ENCODE measurements at places on chromosomes 3 and 15.

DNA sequence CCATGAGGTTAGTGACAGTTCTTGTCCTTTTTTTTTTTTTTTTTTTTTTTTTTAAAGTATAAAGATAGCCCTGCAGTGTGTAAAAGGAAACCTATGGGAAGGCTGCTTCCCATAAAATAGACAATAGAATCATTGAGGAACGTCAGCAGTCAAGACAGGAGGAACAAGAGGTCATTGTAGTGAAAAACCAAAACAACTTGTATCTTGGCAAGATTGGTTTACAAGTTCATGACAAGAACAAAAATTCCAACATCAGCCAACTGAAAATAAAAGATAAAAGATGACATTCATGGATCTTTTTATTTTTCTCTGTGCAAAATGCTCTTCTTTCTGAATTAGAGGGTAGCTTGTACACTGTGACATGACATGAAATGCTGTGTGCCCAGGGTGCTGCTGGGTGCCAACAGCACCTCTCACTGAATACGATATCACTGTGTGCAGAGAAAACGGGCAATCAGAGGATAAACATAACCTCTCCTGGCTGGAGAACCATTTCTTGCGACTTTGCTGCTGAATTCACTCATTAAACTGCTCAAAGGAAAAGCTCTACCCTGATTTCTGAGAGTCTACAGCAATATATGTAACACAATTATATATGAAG lies 30.1 kb upstream of the IP6K2 start:
- DNase-seq: no peak
- H3K36me3 ChIP-seq: peaks cover 51% of the 10 kb centered on the region
- H3K4me1 ChIP-seq: peaks cover 17% of the 10 kb centered on the region

GRCh38 chr15:53458736-53459135 lies 300.7 kb downstream of the WDR72 start:
- no peak overlapping the region for H3K27ac ChIP-seq
- H3K4me1 ChIP-seq: no peaks in the 10 kb centered on the region
- H3K27me3 ChIP-seq: no peaks in the 10 kb centered on the region
- DNase-seq: no peak
- no peaks in the 10 kb centered on the region for H3K36me3 ChIP-seq
- no peak overlapping the region for H3K4me3 ChIP-seq

DNA sequence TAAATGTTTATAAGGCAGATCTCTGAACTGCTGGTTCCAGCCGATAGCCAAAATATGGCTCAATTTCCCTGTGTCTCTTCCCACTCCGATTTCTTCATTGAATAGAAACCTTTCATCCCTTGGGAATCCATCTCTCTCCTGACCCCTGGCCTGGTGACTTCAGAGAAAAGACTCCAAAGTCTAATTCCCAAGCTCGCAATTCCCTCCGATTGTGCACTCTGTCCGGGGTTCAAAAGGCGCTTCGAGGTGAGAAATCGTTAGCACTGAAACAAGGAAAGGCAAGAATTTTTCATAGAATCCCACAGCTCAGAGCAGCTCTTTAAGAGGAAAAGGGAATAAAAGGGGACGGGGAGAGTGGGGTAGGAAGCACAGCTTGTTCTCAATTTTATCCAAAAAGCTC lies 18.4 kb upstream of the RAD18 start:
- no peak overlapping the region for H3K4me3 ChIP-seq
- no peaks in the 10 kb centered on the region for H3K4me1 ChIP-seq
- no peaks in the 10 kb centered on the region for H3K27me3 ChIP-seq

DNA sequence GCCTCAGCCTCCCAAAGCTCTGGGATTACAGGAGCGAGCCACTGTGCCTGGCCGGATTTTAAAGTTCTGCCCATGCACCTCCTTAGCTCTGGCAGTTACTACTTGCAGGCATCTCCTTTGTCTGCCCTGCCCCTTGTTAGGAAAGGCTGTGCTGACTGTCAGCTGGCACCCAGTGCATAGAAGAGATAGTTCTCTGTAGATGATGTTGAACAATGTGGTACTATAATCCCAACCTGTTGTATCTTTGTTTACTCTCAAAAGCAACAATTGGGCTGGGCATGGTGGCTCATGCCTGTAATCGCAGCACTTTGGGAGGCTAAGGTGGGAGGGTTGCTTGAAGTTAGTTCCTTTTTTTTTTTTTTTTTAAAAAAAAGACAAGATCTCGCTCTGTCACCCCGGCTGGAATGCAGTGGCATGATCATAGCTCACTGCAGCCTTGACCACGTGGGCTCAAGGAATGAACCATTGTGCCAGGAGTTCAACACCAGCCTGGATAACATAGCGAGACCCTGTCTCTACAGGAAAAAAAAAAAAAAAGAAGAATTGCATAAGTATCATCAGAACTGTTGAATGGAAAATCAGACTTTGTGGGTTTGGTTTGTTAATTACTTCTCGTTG lies 30.6 kb downstream of the FLNB start:
- no peak overlapping the region for H3K27ac ChIP-seq
- H3K4me3 ChIP-seq: no peak overlapping the region
- no peaks in the 10 kb centered on the region for H3K36me3 ChIP-seq
- peaks cover 51% of the 10 kb centered on the region for H3K4me1 ChIP-seq
- H3K27me3 ChIP-seq: no peaks in the 10 kb centered on the region

GRCh38 chr3:194187233-194187944 lies 51.4 kb downstream of the HES1 start:
- H3K4me3 ChIP-seq: no peak overlapping the region
- no peaks in the 10 kb centered on the region for H3K36me3 ChIP-seq
- H3K27ac ChIP-seq: no peak overlapping the region
- no peaks in the 10 kb centered on the region for H3K27me3 ChIP-seq
- H3K4me1 ChIP-seq: no peaks in the 10 kb centered on the region
- DNase-seq: no peak

- no peak for DNase-seq
- no peaks in the 10 kb centered on the region for H3K27me3 ChIP-seq
- H3K4me1 ChIP-seq: no peaks in the 10 kb centered on the region
Observed at GRCh38 chr15:48354694-48355303, 23.6 kb downstream of the DUT start.

- no peak overlapping the region for H3K27ac ChIP-seq
- H3K27me3 ChIP-seq: no peaks in the 10 kb centered on the region
- no peaks in the 10 kb centered on the region for H3K36me3 ChIP-seq
Observed at GRCh38 chr15:85825118-85825517, 30.4 kb upstream of the KLHL25 start.

- H3K36me3 ChIP-seq: no peaks in the 10 kb centered on the region
- H3K27me3 ChIP-seq: no peaks in the 10 kb centered on the region
- H3K4me1 ChIP-seq: no peaks in the 10 kb centered on the region
- no peak overlapping the region for H3K27ac ChIP-seq
- no peak overlapping the region for H3K4me3 ChIP-seq
Observed at GRCh38 chr3:45367453-45367871, 20.9 kb upstream of the LARS2 start.

- no peak for DNase-seq
- no peak overlapping the region for H3K4me3 ChIP-seq
- no peaks in the 10 kb centered on the region for H3K27me3 ChIP-seq
- H3K27ac ChIP-seq: no peak overlapping the region
Observed at GRCh38 chr3:123102826-123103225, 36.0 kb downstream of the PDIA5 start.

DNA sequence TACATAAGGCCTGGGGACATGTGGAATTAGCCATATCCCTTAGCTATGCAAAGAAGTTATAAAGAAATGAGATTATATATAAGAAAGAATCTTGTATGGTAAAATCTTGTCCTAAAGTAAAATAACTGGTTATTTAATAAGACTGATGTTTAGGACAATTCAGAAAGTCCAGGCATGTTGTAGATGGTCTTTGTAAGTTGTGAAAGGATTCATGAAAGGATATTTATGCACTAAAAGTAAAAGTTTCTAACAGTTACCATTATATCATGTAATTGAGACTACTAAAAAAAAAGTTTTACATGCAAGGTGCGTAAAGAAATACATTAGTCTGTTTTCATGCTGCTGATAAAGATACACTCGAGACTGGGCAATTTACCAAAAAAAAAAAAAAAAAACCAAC lies 146.3 kb downstream of the FMN1 start:
- H3K36me3 ChIP-seq: no peaks in the 10 kb centered on the region
- H3K4me3 ChIP-seq: no peak overlapping the region
- H3K4me1 ChIP-seq: no peaks in the 10 kb centered on the region
- H3K27ac ChIP-seq: no peak overlapping the region
- DNase-seq: no peak
- no peaks in the 10 kb centered on the region for H3K27me3 ChIP-seq

- no peaks in the 10 kb centered on the region for H3K27me3 ChIP-seq
- no peaks in the 10 kb centered on the region for H3K4me1 ChIP-seq
- no peak overlapping the region for H3K4me3 ChIP-seq
- no peak for DNase-seq
Observed at GRCh38 chr15:74504418-74504817, 36.6 kb upstream of the ARID3B start.

GRCh38 chr15:71748293-71748718 lies 62.0 kb upstream of the NR2E3 start:
- DNase-seq: no peak
- H3K27me3 ChIP-seq: no peaks in the 10 kb centered on the region
- no peak overlapping the region for H3K27ac ChIP-seq
- no peaks in the 10 kb centered on the region for H3K4me1 ChIP-seq
- H3K36me3 ChIP-seq: no peaks in the 10 kb centered on the region
- H3K4me3 ChIP-seq: no peak overlapping the region

DNA sequence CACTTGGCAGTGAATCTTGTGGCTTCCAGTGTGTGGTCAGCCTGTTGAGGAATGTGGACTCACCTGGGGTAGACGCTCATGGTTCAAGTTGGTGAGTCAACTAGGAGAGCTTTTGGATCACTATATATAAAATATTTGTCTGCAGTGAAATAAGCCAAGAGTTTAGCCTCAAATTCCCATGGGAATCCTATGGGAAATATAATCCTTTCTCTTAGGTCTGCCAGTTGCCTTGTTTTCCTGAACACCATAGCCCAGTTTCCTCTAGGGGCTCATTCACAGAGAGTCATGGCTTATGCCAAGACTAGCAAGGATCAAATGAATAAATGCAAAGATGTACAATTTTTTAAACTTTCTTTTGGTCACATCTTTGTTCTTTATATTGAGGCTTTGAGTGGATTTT lies 100.1 kb upstream of the NPHP3 start:
- no peaks in the 10 kb centered on the region for H3K36me3 ChIP-seq
- no peak overlapping the region for H3K27ac ChIP-seq
- no peaks in the 10 kb centered on the region for H3K4me1 ChIP-seq
- no peaks in the 10 kb centered on the region for H3K27me3 ChIP-seq
- H3K4me3 ChIP-seq: no peak overlapping the region

- no peaks in the 10 kb centered on the region for H3K4me1 ChIP-seq
- DNase-seq: no peak
- no peak overlapping the region for H3K27ac ChIP-seq
Observed at GRCh38 chr3:153038367-153038766, 123.7 kb upstream of the RAP2B start.

GRCh38 chr3:13239467-13239760 lies 166.2 kb upstream of the IQSEC1 start:
- H3K27ac ChIP-seq: no peak overlapping the region
- no peak for DNase-seq
- no peaks in the 10 kb centered on the region for H3K36me3 ChIP-seq
- peaks cover 2% of the 10 kb centered on the region for H3K4me1 ChIP-seq
- H3K27me3 ChIP-seq: no peaks in the 10 kb centered on the region
- no peak overlapping the region for H3K4me3 ChIP-seq
